Pulmonary artery endothelial cell (primary cell): ENCODE measurements at places on chromosomes 1 and 21. TPM values are rescaled to one million over a fixed set of nuclear protein-coding genes. Genes with fewer than 3 reads are reported as not detected.

DNA sequence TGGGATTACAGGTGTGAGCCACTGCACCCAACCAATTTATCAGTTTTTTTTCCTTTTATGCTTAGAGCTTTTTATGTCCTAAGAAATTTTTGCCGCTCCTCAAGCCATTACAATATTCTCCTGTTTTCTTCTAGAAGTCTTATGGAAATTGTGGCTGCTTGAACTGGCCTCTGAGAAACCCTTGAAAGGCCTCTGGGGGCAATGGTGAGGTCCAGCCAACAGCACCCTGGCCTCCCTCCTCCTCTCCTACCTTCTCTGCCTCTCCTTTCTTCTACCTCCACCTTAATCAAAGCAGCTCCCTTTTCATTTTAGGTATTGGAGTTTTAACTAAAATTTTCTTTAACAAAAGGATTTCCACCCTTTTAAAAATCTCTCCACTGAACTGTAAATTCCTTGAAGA, 24.5 kb upstream of the RGS16 start:
- DNase-seq: no peak

- no peak for DNase-seq
Measured at GRCh38 chr1:75841421-75841820, 44.7 kb downstream of the MSH4 start.

- DNase-seq: no peak
Measured at GRCh38 chr21:44874497-44875315, 1.2 kb upstream of the PTTG1IP start.

DNA sequence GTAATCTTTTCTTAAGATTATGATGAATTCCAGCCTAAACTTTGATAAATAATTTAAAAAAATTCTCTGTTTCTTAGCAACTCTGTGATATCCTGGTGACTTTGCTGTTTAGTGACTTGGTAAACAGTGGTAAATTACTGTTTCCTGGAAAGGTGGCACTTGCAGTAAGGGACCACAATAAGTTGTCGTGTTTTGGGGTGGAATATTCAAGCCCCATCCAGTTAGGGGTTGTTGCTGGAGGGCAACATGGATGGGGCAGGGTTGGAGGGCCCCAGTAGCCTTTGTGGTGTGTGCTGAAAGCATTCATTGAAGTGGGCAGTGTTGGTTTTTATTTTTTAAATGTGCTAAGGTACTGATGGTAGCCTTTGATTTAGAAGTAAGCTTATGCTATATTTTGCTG, 30.3 kb downstream of the PRDM2 start:
- no peak for DNase-seq

- no peak for DNase-seq
Measured at GRCh38 chr1:218394416-218394815, 49.3 kb downstream of the TGFB2 start.

- no peak for DNase-seq
Measured at GRCh38 chr1:219771080-219771479, 157.3 kb downstream of the SLC30A10 start.

DNA sequence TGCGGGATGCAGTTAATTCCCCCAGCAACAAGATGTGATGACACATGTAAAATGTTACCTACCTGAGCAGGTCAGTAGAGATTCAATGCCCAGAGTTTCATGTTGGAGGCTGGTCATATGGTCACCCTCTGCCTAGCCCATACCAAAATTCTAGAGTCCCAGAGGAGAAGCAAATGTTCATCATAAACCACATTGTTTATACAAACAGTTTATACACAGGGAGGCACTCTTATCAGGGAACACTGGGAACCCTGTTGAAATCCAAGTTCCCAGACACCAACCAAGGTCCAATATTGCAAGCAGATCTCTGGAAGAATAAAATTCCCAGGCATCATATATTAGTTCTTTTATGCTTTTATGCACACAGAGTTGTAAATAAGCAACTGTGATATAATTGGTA, 10.5 kb downstream of the HAO2 start:
- DNase-seq: no peak

DNA sequence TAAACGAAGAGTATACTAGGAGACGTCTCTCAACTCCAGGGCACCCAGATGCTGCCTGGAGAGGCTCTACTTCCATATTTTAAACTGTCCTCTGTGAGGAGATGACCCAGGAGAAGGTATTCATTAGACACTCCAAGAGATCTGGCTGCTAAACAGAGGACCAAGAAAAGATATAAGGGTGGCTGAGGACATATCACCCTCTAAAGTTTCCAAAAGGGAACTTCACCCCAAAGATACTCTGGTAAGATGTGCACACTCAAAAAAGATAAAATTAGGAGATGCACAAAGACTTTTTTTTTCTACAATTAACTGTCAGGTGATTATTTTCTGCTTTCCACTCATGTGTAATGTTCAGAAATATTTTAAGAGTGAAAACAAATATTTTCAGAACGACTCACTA, 1.4 kb downstream of the ZNF670 start:
- DNase-seq: no peak

DNA sequence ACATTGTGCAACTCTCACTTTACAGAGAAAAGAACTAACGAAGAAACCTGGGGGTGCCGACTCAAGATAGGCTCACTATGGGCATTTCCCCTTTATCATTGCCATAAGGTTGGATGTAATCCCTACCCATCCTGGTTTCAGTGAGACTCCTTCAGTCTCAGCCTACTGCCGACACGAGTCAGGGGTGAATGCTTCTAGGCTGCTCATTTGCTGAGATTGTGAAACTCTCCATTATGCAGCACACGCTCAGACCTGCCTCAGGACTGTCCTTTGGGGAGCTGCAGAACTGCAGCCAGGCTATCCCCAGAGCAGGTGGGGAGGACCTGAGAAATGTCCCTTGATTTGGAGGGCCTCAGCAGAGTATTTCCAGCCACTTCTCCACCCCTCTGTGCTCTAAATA, 22.2 kb downstream of the TSHB start:
- DNase-seq: no peak

DNA sequence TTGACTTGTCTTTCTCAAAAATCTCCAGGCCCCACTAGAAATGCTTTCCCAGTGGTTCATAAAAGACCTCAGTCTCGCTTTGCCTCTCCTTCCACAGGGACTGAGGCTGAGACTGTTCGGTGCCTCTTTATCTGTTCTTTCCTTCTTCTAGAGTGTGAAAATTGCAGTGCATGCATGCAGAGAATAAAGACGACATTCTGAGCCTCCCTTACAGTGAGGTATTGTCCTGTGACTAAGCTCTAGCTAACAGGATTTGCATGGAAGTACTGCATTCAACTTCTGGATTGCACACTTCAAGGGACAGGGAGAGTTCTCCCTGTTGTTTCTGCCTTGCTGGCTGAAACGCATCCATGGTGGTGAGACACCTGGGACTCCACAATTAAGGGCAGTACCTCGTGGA, 69.1 kb downstream of the COLGALT2 start:
- DNase-seq: no peak

GRCh38 chr1:245807306-245807705, 652.5 kb downstream of the KIF26B start:
- DNase-seq: no peak

DNA sequence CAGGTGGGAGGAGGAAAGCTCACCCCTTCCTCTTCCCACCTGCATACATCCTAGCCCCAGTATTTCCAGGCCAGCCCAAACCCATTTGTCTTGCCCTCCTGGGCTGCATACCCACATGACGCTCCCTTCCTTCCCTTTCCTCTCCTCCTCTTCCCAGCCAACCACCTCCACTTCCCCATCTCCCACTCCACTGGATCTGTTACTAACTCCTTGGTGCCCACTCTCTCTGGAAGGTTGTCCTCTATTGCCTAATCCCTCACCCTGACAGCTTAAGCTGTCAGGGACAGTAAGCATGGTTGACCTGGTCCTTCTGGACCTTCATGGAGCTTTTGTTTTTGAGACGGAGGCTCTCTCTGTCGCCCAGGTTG, 23.0 kb upstream of the SYNC start:
- no peak for DNase-seq

DNA sequence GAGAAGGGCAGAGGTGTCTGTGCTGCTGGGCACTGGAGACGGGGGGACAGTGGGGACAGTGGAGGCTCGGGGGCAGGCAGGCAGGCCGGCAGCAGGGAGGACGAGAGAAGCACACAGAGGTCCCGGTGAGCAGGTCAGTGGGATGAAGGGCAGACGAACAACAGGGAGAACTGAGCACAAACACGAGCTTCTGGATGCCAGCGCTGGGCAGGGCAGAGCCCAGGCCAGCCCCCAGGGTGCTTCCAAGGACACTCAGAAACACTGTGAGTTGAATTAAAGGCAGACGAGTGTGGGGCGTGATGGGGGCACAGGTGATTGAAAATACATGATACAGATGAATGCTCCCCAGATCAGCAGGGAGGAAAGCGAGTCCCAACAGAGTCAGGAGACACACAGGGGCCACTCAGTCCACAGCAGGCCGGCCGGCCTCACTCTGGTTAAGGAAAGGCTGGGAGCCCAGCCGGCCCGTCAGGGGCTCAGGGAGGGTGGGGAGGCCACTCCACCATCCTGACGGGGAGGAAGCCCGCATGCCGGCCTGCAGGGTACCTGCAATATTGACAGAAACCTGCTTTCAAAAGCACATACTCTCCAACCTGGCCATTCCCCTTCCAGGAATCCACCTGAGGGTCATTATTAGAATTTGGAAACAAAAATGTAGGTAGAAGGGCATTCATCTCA, 14.1 kb downstream of the SLC19A1 start:
- no peak for DNase-seq

DNA sequence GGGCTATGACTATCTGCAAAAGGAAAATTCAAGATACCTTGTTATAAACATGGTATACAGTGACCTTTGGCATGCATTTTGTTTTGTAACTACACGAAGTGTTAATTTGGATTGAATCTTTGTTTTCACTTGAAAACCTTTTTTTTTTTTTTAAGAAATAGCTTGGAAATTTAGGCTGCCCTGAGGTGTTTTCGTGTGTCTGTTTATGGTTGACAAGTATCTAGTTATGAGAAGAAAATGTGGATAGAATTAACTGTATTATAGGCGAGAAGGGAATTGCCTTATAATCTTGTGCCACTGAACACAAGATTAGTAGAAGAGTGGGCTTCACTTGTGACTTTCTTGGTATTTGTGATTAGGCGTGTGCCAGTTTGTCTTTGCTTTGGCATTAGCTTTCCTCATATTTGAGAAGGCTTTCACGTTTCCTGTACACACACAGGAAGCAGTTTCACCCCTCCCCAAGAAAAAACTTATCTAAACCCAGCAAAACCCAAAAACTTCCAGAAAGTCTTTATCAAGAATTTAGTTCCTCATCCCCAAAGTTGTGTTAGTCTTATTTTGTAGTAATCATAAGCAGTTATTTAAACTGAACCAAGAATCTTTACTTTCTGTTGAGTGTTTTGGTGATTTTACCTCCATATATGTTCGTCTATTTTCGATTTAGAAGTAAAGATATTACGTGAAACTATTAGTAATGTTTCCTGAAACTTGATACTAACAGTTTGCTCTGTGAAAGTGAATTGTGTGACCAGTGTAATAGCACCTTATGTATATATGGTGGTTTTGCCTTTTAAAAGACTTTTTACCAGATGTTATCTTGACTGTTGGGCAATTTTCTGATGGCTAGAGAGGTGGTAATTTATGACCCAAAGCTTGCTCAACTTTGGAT, 3.8 kb downstream of the DYRK1A start:
- DNase-seq: no peak

DNA sequence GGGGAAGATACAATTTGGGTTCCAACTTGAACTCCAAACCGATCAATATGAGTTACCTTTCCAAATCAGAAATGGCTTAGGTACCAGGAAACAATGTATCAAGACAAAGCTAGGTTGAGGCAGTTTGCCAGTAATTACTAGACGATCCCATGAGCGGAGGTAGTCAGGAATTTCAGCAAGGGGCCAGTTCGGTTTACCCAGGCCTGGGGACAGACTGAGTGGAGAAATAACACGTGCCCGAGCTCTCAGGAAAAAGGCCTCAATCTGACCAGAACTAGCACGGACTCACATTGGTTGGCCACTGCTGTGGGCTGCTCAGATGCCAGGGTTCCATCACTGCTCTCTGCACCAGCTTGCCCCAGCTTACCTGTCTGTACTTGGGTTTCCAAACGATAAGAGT, 15.3 kb downstream of the CLSTN1 start:
- no peak for DNase-seq

- DNase-seq: no peak
Measured at GRCh38 chr1:14263671-14264070, 334.8 kb upstream of the KAZN start.

DNA sequence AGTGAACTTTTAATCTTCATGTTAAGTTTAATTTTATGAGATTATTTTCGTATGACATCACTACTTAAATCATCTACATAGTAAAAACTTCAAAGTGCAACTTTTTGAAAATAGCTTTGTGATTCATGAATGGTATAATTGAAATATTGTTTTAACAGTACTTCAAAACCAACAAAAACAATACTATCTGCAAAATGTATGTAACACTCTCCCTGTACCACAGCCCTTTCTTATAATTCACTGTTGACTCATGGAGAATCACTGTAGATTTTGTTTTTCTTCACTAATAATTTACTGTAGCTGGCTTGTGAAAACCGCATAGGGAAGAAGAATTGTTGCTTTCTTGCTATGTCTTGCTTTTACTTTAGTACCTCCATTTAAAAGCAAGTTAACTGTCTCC, 301.4 kb upstream of the ADAMTS5 start:
- no peak for DNase-seq

- DNase-seq: no peak
Measured at GRCh38 chr1:98331718-98332311, 329.7 kb upstream of the SNX7 start.

DNA sequence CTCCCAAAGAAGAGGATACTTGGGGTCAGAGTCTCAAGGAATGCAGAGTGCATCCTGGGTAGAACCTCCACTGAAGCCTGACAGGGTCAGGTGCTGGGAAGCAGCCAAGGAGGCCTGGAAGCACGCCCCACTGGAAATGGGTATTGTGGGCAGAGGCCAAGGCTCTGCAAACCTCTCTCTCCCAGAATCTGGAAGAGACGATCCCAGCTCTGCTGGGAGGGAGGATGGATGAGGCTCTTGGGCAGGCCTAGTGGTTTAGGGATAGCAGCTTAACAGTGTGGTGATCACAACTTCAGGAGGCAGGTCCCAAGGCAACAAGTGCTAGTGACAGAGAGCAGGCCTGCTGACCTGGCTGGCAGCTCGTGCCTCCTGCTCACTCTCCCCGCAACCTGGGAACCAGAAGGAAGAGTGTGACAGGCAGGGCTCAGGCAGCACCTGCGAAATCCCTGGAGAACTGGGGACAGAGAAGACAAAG, 641.0 kb downstream of the PLPP3 start:
- no peak for DNase-seq

The TAS1R1 gene
- 0.07 TPM in 1 of 2 replicates, not detected in the other for total RNA-seq

The NFIA gene
- 9.3 and 10.2 TPM in 2 replicates for total RNA-seq

The SPRR3 gene
- not detected in 2 replicates for total RNA-seq

The CD84 gene
- not detected in 2 replicates for total RNA-seq

The SPRR2G gene
- total RNA-seq: not detected in 2 replicates

The BTBD8 gene
- total RNA-seq: 1.2 and 3.1 TPM in 2 replicates

The BLACAT1 gene
- not detected in 2 replicates for total RNA-seq

The C2CD2 gene
- total RNA-seq: 35.1 and 51.1 TPM in 2 replicates

The ST6GALNAC5 gene
- not detected in 2 replicates for total RNA-seq

The ADORA3 gene
- not detected in 2 replicates for total RNA-seq

The UTS2 gene
- total RNA-seq: not detected in 2 replicates

The AMY1B gene
- not detected in 2 replicates for total RNA-seq

The RIPK4 gene
- 0.04 TPM in 1 of 2 replicates, not detected in the other for total RNA-seq
